ENCODE measurements at places on chromosomes 7 and 10.

GRCh38 chr10:75507469-75507868 is 76.0 kb downstream of the LRMDA start:
- DNase-seq, result no peak

- no peak for DNase-seq
Measured at GRCh38 chr10:84311576-84311975, 16.8 kb upstream of the CCSER2 start.

DNA sequence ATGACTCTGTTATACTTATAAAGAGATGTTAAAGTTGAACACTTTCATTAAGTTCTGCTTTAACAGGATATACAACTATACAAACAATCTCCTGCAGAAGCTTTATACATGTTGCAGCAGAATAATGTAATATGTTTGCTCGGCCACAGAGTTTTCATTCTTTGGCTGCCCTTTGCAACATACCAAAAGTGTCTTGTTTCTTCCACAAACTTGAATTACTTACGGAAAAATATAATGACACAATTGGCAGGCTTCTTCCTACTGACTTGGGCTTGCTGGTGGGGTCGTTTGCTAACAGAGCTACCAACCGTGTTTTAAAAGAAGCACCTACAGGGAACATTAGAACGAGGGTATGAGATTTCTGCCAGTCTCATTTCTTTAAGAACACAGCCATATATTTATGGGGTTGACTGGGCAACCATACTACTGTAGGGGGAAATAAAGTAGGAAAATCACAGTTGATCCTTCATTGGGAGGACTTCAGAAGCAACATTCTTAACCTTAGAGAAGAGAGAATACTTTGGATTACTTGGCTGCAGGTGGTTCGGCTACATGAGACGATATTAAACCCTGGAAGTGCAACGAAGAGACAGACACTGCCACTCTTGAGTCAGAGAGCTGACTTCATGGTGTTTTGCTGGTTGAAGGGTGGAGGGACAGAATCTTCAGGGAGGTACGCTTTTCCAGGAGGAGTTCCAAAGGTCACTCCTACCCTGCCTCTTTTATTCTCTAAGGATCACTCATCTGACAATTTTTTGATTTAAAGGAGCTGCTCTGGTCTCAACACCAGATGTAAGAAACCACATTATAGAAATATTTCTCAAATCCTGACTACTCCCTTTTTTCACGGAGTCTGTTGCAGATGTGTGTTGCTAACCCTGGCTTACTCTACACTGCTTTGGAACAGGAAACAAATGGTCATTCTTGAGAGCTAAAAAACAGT is 123.9 kb downstream of the SEMA3C start:
- no peak for DNase-seq

DNA sequence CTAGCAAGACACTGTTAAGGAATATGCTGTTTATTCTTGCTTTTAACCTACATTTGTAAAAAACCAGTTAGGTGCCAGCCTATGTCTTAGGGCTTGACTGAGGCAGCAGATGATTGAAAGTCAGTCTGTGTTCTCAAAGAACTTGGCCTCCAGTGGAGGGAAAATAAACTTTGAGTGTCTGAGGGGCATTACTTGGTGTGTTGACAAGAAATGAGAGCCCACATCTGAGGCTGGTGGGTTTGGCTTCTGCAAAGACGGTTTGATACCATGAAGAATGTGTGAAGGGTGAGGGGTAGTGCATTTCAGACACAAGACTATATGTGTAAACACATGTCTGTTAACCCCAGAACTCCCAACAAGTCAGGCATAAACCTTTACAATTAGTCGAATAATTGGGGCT is 28.5 kb downstream of the CCSER2 start:
- DNase-seq, result no peak

- no peak for DNase-seq
Measured at GRCh38 chr10:69329721-69330178, 51.5 kb downstream of the HK1 start.

DNA sequence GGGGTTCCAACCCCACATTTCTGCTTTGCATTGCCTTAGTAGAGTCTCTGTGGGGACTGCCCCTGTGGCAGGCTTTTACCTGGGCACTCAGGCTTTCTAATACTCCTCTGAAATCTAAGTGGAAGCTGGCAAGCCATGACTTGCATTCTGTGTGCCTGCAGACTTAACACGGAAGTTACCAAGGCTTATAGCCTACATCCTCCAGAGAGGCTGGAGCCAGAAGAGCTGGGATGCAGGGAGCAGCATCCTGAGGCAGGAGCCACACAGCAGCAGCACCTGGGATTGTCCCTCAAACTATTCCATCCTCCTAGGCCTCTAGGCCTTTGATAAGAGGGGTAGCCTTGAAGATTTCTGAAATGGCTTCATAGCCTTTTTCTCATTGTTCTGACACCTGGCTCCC is 22.1 kb upstream of the ABCC2 start:
- no peak for DNase-seq

DNA sequence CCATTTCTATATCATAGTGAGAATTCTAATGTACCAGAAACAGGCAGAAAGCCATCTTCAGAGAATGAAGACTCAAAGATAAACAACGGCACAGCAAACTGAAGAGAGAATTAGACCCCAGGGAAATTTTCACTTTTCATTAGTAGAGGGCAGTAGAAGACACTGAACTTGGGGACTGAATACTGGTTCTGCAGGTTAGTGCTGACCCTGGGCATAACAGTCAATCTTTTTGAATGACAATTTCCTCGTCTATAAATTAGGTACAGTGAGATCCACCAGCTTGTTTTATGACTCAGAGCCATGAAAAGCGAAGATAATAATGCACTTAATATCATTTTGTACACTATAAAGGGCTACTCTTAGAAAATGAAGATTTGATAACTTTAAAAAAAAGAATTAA is 13.7 kb downstream of the FKBP14 start:
- no peak for DNase-seq

GRCh38 chr7:28498636-28499035 is 86.3 kb downstream of the CREB5 start:
- no peak for DNase-seq

DNA sequence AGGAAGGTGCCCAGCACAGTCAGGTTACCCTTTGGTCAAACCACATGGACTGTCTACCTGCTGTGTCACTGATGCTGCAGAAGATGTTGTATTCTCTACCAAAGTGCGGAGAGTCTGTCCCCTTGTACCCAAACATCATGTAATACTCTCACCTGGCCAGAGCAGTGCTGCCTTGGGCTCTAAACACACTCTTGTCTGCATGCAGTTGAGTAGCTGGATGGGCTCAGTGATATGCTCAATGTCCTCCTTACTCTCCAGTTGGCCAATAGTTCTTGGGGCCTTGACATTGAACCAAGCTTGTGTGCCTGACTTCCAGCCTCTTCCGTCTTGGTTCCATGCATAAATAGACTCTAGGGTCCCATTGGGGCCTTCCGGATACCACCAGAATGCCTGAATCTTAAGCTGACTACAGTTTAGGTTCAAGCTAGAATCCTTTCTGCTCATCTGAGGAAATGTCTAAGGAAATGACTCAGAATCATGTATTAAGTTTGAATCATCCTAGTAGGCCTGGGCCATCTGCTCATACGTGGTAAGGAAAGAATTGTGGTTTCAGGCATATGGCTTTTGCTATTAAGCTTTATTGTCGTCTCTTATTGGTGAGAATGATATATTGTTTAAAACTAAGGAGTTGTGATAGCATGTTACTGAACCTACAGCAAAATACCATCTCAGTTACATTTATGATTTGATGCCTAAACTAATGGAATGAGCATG is 118.0 kb downstream of the OTUD1 start:
- no peak for DNase-seq

DNA sequence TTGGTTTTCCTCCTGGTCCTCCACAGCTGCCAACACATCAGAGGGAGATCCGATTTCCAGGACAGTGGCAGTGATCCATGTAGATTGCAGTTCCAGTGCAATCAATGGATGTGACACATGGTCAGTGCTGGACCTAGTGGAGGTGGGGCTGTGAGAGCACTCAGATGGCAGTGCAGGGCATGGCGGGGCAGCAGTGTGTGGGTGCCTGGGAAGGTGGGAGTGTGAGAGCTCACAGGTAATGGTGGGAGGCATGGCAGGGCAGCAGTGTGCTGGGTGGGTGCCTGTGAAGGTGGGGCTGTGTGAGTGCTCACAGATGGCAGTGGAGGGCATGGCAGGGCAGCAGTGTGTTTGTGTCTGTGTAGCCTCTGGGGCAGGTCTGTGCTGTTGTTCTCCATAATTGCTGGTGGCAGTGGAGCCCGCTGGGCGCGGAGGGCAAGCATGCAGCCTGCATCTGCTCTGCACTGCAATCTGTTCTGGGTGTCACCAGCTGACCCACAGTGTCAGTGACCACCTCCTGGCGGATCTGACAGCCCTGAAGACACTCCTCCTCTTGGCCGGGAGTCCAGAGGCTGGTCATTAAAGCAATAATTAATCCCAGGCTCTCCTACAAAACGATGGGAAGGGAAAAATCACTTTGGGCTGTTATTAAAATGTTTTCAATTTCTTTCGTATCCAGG is 8.6 kb upstream of the ADARB2 start:
- DNase-seq, result no peak

DNA sequence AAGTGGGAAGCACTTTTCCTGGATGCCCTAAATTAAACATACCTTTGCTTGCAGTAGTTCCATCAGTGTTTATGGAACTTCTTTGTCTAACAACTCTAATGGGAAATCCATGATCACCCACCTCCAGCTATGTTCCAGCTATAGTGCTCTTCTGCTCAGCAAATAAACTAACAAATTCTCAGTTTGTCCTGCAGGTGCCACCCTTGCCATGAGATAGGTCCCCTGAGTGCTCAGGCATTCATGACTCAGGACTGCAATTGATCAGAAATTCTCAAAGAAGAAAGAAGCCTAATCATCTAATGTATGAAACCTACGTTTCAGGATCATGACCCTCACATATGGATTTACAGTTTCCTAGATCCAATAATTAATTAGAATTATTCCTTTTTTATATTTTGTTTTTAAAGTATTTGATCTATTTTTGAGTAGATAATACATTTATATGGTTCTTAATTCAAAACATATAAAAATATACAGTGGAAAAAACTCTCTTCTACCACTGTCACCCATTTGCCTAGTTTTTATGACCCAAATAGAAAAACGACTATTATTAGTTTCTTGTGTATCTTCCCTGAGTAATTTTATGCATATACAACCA is 48.7 kb upstream of the DYNC1I1 start:
- no peak for DNase-seq

- no peak for DNase-seq
Measured at GRCh38 chr7:101373812-101374614, 11.3 kb downstream of the COL26A1 start.

DNA sequence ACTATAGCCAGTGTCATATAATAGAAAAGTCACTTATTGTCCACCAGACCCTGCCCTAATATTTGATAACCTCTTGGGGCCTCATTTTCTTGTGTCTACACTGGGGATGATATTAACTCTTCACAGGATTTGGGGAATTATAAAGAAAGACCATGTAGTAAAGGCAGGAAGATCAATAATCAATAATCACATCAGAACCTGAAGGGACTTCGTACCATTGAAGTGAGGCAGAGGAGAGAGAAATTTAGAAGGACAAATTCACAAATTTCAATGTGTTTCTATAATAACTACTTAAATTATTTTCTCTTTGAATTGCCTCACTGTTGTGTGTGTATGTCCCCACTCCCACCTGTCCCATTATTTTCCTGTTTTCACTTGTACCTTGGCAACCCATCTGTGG is 10.7 kb upstream of the SGMS1 start:
- DNase-seq, result no peak

DNA sequence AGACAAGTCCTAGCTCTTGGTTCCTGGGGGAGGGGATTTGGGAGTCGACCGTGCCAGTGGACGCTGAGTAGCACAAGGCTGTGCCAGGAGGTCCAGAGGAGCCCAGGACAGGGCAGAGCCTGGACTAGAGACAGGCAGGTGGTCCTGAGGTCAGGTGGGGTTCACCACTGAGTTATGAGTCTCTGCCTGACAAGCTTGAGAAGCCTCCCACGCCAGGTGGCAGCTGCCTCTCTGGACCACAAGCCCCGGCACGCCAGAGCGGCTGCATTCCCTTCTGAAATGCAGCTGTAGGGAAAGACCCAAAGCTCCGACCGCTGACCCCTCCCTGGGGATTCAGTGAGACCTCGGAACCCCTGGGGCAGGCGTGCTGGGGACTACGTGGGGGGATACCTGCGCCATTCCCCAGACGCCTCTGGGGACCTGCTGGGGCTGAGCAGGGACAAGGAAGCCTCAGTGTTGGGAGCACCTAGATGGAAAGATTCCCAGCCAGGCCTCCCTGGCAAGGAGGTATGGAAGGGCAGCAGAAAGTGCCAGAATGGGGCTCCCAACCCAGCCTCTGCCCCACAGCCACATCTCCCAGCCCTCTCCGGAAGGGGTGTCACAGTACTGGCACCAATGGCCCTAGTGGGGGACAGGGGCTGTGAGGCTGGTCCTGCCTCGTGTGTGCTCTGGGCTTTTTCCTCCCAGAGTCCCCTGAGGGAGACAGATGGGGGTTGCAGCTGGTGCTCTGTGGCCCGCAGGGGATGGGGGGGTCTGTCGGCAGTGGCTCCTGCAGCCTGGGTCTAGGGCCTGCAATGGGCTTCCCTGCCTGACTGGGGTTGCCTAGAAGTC is 29.0 kb downstream of the PDGFA start:
- no peak for DNase-seq

DNA sequence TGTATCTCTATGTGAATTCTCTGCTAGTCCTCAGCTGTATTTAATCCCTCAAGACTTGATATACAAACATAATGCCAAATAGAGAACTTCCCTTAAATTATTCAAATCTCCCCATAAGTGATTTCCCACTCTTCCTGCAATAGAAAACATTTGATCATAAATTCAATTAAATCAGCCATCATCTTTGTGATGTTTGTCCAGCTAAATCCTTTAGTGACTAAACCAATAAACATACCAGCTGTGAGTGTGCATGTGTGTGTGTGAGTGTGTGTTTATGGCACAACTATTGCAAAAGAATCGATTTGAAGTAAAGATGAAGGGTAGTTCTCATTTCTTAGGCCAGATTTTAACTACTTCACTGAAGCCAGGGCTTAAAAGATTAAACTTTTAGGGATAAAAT is 175.5 kb upstream of the FZD1 start:
- DNase-seq, result no peak

DNA sequence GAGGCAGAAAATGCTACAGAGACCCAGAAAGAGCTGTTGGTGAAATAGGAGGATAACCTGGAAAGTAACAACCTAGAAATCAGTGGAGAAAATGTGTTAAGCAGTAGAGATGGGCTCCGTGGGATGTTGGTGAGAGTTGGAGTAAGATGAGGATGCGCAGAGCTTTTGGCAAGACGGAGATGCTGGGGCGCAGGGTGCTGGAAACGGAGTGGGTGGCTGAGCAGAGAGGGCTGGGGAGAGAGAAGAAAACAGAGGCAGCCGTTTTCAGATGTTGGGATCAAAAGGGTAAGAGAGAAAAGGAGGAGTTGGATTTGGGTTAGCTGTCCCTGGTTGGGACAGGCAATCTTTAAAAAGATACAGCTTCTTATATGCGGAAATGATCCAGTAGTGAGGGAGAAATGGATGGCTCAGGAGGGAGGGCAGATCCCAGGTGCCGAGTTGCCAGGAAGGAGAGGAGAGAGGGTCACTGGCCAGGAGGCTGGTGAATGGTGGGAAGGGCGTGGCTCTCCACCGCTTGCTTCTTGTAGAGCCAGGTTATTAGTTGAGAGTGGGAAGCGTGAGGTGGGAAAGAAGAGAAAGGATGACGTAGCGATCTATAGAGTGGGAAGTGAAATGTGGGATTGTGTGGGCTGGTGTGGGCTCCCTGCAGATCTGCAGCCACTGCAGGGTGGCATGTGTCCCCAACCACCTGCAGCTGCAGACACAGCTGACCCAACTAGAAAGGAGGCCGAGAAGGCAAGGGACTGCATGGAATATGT is 182.2 kb upstream of the SVIL start:
- no peak for DNase-seq
